Activated CD8-positive, alpha-beta T cell treated with anti-CD3 and anti-CD28 coated beads, Interleukin-2, amount 10 ng/mL, durations not matched to agents 7 days and 5 days (primary cell): ENCODE measurements at places on chromosomes 4 and X. TPM values are rescaled to one million over a fixed set of nuclear protein-coding genes. Genes with fewer than 3 reads are reported as not detected.

GRCh38 chr4:160835789-160836188 is 1328.0 kb downstream of the FSTL5 start:
- DNase-seq = no peak

GRCh38 chr4:6794189-6794588 is 11.7 kb downstream of the KIAA0232 start:
- no peak for DNase-seq

- DNase-seq = no peak
These were observed 654.6 kb upstream of the GALNT7 start for GRCh38 chr4:172514011-172514410.

The PSMD10 gene
- 30.4 TPM for total RNA-seq

The YY2 gene
- total RNA-seq = 2.1 TPM

The SOWAHB gene
- not detected for total RNA-seq

The RHOXF1 gene
- not detected for total RNA-seq

The SERPINA7 gene
- not detected for total RNA-seq

The ARR3 gene
- total RNA-seq = not detected

The TCEAL7 gene
- total RNA-seq = not detected

DNA sequence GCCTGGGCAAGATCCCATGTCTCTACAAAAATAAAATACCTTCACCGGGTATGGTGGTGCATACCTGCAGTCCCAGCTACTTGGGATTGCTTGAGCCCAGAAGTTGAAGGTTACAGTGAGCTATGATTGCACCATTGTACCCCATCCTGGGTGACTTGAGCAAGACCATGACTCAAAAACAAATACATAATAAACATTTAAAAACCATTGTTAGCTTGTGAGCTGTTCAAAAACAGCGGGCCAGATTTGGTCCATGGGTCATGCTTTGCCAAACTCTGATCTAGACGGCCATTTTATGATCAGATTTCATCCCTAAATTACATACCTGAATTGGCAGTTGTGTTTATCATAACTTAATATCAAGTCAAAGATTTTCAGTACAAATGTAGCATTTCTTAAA is 76.0 kb upstream of the GPM6B start:
- DNase-seq = no peak

DNA sequence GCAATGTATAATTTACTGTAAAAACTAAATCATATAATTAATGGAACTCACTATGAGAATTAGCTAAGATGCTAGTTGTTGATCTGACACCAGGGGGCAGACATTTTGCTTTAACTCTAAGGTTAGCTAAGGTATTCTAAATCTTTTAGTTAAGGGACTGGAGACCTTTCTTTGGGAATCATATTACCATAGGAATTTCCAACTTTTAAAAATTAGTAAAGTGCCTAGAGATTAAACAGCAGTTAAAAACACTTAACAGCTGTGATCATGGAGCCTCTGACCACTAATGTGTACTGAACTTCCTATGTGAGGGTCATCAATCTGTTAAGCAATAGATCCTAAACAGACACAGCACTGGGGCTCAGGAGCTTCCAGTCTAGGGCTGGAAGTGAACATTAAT is 226.6 kb downstream of the NSUN7 start:
- peak; percentile 45 for DNase-seq

The MTTP gene
- 0.58 TPM for total RNA-seq

DNA sequence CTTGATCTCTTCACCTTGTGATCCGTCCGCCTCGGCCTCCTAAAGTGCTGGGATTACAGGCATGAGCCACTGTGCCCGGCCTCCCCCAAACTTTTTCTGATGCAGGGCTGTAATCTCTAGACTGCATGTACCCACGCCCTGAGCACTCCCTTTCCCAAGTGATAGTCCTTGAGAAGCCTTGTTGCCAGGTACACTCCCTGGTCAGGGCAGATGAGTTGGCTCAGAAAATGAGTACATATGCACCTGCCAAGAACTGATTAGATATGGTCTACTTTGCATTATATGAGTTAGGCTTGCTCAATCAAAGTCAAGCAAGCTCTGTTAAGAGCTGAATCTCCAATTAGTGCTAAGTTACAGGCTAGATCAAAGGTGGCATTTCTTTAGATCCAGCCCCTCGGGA is 20.3 kb downstream of the APOO start:
- DNase-seq = no peak

GRCh38 chr4:74410272-74410671 is 34.7 kb upstream of the AREG start:
- DNase-seq = no peak

The MAML3 gene
- total RNA-seq = 4.0 TPM

DNA sequence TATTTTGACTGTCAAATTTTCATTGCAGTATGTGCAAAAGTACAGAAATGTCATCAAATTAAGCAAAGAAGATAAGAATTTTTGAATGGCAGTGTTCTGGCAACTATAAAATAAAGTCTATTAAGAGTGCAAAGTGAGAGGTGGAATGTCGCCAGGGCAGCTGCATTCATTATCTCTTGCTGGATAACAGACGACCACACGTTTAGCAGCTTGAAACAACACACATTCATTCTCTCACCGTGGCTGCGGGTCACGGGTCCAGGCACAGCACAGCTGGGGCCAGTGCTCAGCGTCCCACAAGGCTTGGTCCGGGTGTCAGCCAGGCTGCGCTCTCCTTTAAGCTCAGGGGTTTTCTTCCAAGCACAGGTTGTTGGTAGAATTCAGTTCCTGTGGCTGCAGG is 113.9 kb downstream of the GPR143 start:
- DNase-seq = no peak

DNA sequence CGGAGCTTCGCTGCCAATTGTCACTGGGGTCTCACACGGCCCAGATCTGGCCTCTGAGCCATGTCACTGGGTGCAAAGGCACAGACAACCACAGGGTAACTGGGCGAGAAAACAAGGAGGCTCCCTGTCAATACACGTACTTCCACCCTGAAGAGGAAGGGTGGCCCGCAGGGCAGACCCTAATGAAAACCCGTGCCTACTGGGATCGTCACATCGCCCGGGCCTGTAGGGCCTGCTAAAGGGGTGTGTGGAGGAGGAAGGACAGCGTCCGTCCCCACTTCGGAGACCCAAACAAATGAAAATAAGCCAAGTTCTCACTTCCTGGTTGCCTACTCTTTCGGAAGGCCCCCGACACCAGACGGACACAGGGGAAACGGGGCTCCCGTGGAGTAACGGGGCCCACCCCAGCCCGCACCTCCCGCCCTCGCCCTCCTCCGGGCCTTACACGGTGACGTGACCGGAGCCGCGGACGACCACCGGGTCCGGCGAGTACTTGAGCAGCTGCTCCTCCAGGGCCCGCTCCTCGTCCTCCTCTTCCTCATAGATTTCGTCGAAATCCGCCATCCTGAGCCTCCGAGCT is 578 bp downstream of the CHIC2 start:
- DNase-seq = peak; percentile 46

GRCh38 chrX:341541-342101 is 23.0 kb upstream of the GTPBP6 start:
- DNase-seq = no peak

DNA sequence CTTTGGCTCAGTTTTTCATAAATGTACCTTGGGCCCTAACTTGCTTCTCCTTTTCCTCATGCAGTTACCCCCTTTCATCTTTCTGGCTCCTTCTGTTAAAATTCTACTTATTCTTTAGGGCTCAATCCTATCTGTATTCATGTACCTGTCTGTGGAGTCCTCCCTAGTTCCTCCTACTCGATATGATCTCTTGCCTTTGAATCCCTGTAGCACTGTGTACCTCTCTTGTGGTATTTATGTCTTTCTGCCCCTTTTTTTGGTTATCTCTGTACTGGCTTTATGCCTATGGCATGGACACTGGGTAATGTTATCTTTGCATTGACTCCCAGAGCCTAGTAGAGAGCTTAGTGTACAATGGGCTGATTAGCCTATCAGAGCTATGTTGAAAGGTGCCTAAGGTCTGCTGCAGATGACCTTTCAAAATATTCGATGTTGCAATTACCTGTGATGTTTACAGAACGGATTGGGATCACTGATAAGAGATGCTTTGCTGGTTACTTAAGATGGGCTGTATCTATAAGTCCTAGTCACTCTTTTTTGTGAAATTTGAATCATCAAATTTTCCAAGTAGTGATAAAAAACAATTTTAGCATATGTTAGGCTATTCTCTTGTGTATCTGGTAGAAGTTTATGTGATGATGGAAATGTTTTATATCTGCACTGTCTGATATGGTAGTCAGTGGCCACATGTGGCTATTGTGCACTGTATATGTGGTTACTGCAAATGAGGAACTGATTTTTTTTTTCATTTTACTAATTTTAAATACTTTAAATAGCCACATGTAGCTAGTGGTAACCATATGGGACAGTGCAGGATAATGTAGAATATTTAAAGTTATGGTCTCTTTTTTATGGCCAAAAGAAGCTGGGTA is 33.5 kb downstream of the TMEM164 start:
- no peak for DNase-seq

GRCh38 chr4:134807231-134807745 is 605.7 kb upstream of the PABPC4L start:
- no peak for DNase-seq

The KLHL8 gene
- 13.4 TPM for total RNA-seq

The RIBC1 gene
- total RNA-seq = 0.91 TPM

GRCh38 chr4:102447413-102447812 is 53.7 kb upstream of the NFKB1 start:
- peak; percentile 50 for DNase-seq

DNA sequence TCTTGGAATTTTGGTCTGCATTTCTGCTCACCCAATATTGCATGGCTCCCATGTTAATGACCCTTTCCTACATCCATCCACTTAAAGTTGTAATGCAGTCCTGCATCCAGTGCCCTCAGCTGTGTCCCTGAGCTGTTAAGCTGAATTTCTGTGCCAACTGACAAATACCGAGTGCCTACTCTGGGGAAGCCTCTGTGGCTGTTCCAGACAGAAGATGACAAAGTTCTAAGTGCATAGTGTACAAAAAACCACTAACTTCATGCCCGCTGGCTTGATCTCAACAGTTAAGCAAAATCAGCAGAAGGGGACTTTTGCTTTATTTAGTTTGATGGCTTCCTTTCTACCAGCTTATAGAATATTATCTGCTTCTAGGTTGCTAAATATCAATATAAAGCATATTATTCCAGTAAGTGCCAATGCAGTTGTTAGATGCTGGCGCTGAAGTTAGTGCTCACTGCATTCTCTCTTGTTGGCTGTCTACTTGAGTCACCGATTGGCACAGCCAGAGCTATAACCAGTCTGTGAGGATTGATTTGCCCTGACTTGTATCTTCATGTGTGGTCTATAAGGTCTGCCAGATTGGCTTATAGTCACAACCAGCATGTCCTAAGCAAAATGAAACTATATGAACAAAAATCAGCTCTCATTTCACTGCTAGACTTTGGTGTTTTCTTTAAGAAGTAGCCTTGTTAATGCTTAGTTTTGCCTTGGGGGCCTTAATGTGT is 98.9 kb downstream of the KLHL8 start:
- no peak for DNase-seq

GRCh38 chr4:107718351-107718965 is 1.6 kb downstream of the PAPSS1 start:
- no peak for DNase-seq

The CCNB3 gene
- total RNA-seq = 0.76 TPM

GRCh38 chr4:148441986-148442831 is at the start of gene NR3C2:
Gene NR3C2, minus strand, starts transcription at chr4:148442414.
- DNase-seq = peak; percentile 98

The NEXMIF gene
- total RNA-seq = 0.55 TPM

DNA sequence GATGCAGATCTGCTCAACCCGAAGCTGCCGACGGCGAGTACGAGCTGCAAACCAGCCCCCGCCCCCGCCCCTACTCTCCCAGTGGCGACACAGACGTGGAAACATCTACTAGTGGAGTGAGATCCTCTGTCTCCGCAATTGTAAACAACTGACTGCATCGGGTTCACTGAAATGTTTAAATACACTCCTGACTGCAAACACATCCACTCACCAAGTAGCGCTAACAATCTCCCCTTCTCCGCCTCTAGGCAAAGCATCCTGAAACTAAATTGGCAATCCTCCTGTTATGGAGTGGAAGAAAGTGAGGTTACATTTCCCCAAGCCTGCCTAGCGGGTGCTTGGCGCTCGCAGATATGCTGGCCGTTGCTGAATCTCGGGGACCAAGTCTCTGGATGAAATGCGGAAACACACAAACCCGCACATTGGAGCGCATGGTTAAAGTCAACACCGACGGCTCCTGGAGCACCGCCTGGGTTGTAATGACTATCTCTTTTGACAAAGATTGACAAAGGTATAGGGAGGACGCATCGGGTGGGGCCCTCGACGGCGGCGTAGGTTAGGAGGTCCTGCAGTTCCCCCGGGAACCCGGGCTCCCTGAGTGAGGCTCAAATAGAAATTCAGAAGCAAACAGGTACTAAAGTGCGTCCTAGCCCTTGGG is 117.0 kb upstream of the TEX13C start:
- peak; percentile 21 for DNase-seq

DNA sequence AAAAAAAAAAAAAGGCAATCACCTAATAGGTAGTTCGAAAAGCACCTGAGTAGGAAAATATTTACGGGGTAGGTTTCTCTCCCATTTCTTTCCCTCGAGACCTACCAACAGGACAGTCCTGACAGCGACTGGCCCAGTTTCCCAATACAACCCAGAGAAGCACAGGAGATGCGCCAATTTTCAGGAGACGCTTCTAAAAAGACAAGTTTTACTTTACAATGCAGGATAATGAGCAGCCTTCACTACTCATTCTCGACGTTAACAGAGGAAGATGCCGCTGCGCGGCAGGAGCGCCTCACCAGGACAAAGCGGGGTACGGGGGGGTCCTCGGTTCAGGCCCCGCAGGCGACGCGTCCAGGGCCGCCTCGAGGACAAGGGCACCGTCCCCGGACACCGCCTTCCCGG is 708 bp downstream of the BCLAF3 start:
- no peak for DNase-seq

The CLCN3 gene
- 23.4 TPM for total RNA-seq

The CT83 gene
- total RNA-seq = not detected

The CNKSR2 gene
- 11.0 TPM for total RNA-seq

DNA sequence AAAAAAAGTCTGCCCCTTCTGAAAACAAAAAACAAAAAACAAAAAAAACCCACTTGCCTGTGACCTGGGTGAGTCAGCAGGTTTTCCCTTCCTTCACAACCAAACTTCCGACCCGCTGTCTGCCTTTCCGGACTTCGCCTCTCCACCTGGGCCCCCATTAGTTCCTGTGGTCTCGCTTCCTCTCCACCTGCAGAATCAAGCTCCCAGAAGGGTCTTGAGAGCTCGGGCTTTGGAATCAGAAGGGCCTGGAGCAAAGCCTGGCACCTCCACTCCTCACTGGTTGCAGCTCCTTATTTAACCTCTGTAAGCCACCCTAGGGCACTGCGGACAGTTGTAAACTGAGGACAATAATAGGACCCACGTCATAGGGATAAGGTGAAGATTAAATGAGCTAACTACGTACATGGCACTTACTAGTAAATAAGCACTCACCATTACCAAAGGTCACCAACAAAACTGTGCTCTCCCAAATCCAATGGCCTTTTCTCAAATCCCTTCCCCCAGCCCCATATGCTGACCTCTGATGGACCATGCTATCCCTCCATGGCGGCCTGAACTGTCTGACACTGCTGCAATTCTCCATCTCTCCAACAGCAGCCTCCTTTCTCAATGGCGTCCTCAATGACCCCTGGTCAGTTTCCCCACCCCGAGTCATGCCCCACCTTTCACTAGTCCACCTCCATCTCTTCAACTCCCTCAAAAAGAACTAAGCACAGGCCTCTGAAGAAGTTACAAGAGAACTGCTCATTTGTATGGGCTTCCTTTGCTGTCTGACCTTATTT is 64.2 kb downstream of the IRF2 start:
- peak; percentile 61 for DNase-seq

GRCh38 chr4:169117591-169118081 is 107.6 kb upstream of the CBR4 start:
- no peak for DNase-seq

GRCh38 chrX:109774136-109774535 is 41.1 kb upstream of the ACSL4 start:
- no peak for DNase-seq
